AG09309 (cell line): ENCODE measurements at places on chromosomes 1 and 21.

- no peak for DNase-seq
Measured at GRCh38 chr1:245041058-245041698, 113.6 kb upstream of the KIF26B start.

DNA sequence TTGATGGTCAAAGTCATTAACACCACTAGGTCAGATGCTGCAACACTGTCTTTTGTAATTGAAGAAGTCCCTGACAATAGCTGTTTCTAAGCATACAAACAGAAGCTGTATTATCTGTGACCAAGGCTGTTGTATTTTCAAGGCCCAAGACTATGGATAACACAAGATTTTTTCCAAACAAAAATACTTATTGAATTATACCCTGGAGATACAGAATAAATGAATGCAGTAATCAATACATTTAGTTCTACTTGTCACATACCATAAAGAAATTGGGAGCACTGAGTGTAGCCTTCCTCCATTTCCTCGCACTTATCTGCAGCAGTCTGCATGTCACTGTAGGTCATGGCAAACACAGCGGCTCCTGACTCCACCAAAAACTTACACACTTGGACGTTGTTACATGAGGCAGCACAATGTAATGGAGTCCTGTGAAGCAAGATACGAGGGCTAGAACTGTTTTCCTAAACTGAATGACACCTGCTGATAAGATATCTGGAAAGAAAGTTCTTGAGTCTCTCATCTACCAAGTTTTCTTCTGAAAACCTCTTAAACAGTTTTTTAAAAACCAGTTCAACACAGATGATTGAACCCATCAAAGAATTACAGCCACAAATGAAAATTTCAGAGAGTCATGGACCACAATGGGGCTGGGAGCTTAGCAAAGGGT lies 56.9 kb downstream of the TP53BP2 start:
- DNase-seq, result no peak

- DNase-seq, result no peak
Measured at GRCh38 chr1:20640183-20640597, 6.9 kb downstream of the PINK1 start.

DNA sequence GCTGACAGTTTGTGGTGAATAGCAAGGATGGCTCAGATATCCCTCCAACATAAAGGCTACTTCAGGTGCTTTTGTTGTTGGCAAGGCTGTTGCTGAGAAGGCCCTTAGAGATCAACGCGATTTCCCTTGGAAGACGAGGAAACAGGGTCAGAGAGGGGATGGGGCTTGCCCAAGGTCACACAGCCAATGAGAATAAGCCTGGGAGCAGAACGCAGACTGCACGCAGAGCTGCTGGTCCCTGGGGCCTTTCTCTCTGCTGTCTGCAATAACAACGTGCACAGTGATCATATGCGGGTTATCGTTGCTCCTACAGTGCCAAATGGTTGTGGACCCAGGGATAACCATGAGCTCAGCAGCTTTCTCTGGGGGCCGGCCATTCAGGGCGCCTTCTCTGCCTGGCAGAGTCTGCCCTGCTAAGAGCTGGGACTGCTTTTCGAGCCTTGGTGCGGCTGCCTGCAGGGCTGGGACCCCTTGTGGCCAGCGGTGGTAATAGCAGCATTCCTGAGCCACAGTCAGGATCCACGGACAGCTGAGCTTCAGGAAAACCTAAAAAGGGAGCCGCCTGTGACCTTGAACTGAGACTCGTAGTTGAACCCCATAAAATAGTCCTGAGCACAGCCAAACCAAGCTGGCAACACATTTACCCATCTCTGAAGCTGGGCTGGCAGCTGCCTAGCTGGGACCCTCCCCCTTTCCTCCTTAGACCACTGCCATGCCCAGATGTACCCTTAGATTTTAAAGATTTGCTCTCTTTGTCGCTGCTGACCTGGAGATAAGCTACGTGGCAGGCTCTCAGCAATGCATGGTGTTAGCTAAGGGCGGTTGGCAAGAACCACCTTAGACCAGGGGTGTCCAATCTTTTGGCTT lies 39.8 kb downstream of the HTR6 start:
- peak; percentile 28 for DNase-seq

- no peak for DNase-seq
Measured at GRCh38 chr1:30462826-30463425, 260.5 kb downstream of the MATN1 start.

- no peak for DNase-seq
Measured at GRCh38 chr1:180939073-180939710, 26.5 kb downstream of the KIAA1614 start.

GRCh38 chr1:175887981-175888428 lies 144.6 kb upstream of the TNR start:
- no peak for DNase-seq

GRCh38 chr1:64505232-64505943 lies 35.5 kb downstream of the CACHD1 start:
- no peak for DNase-seq

DNA sequence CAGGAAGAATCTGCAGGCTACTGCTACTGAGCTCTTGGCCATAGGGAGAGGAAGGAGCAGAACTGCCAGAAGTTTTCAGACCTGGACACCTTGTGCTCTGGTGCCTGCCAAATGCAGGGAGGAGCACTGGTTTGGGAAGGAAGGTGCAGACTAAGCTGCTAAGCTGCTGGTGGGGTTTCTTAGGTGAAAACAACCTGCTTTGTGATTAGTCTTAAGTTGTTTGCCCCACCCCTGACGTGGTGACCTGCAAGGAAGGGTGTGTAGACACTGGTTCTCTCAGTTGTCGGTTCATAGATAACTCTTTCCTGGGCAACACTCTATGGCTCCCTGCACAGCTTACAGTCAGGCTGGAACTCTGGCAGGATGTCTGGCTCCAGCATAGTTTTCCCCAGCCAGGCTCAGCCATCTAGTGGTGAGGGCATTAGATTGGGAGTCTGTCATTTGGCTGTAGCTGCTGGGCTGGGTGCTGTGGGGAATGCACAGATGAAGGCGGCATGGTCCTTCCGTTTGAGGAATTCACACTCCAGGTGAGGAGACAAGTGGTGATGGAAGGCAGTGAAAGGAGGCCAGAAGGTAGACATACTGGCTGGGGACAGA lies 10.3 kb upstream of the S100A10 start:
- DNase-seq, result no peak
